ENCODE measurements at places on chromosomes 2 and 18.

DNA sequence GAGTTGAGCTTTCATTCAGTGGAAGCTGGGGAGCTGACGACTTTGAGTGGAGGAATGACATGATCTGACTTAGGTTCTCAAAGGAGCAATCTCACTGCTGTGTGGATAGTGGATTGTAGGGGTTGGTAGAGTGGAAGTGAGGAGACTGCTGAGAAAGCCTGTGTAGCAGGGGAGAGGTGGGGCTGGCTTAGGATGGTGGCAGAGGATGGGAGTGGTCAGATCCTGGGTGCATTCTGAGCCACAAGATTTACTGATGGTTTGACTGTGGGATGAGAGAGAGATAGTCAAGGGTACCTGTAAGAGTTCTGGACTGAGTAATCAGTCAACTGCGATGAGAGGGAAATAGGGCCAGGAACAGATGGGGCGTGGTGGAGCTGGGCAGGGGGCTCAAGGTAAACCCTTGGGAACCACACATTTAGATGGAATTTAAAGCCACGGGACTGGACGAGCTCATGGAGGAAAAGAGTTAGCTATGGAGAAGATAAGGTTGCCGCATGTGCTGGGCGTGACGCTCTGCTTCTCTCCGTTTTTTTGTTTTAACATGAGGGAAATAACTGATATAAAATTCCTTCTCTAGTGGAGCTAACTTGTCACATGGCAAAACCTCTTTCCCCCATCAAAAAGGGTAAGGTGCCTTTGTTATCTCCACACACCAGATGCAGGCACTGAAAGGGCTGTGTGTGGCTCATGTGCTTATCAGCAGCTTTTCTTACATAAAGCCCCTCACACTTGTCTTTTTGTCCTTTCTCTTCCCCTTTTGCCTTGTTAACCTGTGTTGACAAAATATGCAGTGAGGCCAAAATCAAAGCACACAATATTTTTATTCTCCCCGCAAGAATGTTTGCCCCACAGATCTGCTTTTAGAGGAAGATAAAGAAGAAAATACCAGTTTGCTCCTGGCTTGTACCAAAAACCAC is 379.8 kb downstream of the TSN start:
- no peak for DNase-seq

- no peak for DNase-seq
These were observed 890.5 kb downstream of the CNTNAP5 start for GRCh38 chr2:124915567-124915966.

- DNase-seq: peak; percentile 30
These were observed 38.3 kb downstream of the TTC32 start for GRCh38 chr2:19863303-19864041.

DNA sequence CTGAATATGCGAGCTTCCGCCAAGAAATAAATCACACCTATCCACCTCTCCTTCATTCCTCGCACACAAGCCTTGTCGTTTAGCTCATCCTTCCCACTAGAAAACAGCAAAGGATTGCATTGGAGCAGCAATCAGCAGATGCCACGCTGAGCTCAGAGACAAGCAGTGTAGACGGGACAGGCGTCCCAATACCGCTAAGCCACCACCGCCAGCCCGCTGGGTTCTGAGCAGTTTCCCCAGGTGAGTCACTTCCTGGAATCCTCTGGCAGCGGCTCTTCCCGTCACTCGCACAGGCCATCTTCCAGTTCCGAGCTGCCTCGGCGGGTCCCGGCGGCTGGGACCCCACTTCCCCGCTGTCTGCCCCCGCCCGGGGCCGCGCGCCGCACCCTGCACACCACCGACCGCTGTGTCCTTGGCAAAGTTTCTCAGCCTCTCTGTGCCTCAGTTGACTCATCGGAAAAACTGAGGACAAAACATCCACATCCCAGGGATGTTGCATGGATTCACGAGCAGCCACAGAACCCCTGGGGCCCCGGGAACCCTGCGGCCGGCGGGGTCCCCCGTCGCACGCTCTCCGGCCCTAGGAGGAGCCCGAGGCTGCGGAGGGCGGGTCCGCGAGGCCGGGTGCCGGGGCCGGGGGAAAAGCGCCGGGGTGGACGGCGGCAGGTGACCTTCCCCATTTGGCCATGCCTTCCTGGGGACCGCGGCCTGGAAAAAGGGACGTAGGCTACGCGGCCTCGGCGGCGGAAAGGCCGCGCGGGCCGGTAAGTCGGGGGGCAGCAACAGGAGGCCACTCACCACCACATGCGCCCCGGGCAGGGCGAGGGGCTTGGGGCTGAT is 573 bp downstream of the KDSR start:
- no peak for DNase-seq

GRCh38 chr2:227870710-227871374 is 589 bp upstream of the DAW1 start:
- DNase-seq: no peak

DNA sequence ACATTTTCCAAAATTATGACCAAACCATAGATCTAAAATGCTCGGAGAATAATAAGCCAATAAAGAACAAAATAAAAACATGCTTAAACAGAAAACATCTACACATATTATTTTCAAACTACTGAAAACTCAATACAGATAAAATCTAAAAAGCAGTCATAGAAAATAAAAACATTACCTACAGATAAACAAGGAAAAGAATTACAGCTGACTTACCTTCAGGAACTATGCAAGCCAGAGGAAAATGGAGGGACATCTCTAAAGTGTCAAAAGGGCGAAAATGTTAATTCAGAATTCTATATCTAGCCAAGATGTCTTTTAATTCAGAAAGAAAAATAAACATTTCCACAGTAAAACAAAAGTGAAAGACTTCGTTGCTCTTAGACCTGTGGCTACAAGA is 112.9 kb upstream of the GYPC start:
- DNase-seq: no peak

GRCh38 chr18:45940724-45941123 is 26.4 kb downstream of the EPG5 start:
- no peak for DNase-seq

- DNase-seq: no peak
These were observed 37.4 kb downstream of the AFF3 start for GRCh38 chr2:100104718-100105677.

GRCh38 chr2:85828725-85829124 is 60.1 kb downstream of the ST3GAL5 start:
- DNase-seq: no peak

GRCh38 chr2:119011162-119011909 is 69.3 kb downstream of the MARCO start:
- no peak for DNase-seq

DNA sequence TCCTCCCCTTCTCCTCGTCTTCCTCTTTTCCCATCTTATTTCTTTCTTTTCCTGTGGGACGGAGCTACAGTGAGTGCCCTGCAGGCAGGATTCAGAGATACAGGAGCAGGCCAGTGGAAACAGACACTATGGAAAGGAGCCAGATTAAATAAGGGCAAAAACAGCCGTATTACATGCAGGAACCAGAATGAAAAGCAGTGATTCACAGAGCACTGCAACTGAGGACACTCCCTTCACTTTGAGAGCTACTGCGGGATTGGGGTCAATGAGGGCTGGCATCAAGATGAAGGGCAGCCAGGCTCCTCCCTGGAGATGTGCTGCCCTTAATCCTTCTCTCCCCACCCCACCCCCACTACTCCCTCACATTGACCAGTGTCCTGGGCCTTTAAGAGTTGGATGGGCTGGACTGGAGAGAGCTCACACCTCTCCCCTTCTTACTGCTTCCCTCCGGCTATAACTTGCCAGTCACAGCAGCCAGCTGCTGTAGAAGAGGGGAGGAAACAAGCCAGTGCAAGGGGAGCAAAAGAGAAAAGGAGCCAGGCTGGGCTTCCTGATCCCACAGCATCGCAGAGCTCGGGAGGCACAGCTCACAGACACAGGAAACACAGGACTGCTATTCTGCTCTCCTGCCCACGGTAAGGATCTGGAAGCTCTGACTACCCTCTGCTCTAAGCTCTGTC is at the start of gene PLCD4:
PLCD4 (plus strand) TSS at position 464 of the 680 bp plus-strand sequence. CDS start 7,841 bp downstream, outside the sequence.
- DNase-seq: no peak
